Activated CD4-positive, alpha-beta T cell treated with anti-CD3 and anti-CD28 coated beads, Interleukin-2, amount 50 U/mL, for 4 hours (primary cell): ENCODE measurements at places on chromosomes 13 and 19.

DNA sequence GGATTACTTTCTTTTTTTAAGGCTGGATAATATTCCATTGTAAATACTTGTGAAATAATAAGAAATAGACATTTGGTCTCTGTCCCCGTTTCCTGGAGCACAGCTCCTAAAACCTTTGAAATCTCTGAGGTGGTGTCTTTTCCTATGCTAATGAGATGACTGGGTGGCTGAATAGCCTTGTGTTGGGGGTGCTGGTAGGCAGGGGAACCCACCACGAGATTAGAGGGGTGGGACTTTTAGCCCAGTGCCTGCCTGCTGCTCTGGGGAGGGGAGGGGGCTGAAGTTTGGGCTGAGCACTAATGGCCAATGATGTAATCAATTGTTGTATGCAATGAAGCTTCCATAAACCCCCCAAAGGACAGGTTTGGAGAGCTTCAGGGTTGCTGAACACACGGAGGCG is 175.7 kb downstream of the FGF9 start:
- DNase-seq, result no peak

DNA sequence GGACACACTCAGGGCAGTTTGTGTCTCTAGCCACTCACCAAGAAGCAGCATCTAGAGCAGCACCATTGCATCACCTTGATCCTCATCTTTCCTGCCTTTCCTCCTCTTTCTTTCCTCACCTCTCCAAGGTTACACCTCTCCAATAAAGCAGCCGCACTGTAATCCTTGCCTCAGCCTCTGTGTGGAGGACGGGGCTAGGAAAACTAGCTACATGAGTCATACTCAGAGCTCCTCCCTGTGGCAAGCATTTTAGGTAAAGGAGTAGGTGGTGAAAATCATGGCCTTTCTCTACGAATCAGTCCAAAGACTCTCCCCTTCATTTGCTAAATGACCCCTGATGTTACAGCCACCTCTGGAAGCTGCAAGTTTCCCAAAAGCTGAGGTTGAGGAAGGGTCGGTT is 108.9 kb downstream of the DNAJC15 start:
- no peak for DNase-seq

GRCh38 chr19:53041366-53041765 is 3.2 kb upstream of the ERVV-2 start:
- DNase-seq, result no peak

GRCh38 chr19:4709440-4710280 is 14.0 kb downstream of the DPP9 start:
- DNase-seq, result no peak

DNA sequence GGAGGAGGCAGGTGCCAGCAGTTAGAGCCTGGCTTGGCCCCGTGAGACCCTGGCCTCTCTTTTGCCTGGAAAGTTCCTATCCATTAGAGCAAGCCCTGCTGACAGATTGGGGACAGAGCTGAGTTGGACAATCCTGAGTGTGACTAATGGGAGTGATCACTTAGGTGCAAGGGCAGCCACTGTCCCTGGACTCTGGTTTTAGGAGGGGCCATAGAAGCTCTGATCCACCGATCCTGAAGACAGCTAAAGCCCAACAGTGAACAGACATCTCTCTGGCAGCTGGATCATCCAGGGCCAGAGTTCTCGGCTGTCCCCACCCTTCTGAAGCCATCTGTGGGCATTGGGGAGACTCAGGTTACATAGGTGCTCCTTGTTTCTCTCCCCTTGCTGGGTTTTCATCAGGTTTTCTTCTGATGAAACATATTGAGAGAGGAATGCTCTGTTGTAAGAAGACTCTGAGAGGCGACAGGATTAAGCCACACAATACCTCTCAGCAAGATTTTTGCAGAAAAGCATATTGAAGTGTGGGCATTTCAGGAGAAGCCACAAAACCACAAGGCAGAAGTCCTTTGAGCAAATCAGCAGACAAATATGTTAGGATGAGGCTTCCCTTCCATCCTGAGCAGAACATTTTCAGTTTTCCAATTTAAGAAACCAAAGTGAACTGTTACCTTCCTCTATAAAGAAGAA is 288.0 kb upstream of the MAB21L1 start:
- no peak for DNase-seq

- DNase-seq, result no peak
Observed at GRCh38 chr13:29503041-29503837, 92.2 kb downstream of the SLC7A1 start.

GRCh38 chr13:103007427-103007762 is 58.8 kb downstream of the SLC10A2 start:
- no peak for DNase-seq

- no peak for DNase-seq
Observed at GRCh38 chr19:20858861-20859260, 64.2 kb upstream of the ZNF85 start.

DNA sequence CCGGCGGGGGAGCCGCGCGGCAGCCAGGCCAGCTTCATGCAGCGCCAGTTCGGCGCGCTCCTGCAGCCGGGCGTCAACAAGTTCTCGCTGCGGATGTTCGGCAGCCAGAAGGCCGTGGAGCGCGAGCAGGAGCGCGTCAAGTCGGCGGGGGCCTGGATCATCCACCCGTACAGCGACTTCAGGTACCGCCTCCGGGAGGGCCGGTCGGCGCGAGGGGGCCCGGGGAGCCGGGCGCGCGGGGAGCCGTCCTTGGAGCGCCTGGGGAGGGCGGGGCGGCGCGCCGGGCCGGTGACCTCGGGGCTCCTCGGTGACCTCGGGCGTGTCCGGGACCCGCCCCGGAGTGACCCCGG is 690 bp downstream of the HCN2 start:
- DNase-seq, result no peak

DNA sequence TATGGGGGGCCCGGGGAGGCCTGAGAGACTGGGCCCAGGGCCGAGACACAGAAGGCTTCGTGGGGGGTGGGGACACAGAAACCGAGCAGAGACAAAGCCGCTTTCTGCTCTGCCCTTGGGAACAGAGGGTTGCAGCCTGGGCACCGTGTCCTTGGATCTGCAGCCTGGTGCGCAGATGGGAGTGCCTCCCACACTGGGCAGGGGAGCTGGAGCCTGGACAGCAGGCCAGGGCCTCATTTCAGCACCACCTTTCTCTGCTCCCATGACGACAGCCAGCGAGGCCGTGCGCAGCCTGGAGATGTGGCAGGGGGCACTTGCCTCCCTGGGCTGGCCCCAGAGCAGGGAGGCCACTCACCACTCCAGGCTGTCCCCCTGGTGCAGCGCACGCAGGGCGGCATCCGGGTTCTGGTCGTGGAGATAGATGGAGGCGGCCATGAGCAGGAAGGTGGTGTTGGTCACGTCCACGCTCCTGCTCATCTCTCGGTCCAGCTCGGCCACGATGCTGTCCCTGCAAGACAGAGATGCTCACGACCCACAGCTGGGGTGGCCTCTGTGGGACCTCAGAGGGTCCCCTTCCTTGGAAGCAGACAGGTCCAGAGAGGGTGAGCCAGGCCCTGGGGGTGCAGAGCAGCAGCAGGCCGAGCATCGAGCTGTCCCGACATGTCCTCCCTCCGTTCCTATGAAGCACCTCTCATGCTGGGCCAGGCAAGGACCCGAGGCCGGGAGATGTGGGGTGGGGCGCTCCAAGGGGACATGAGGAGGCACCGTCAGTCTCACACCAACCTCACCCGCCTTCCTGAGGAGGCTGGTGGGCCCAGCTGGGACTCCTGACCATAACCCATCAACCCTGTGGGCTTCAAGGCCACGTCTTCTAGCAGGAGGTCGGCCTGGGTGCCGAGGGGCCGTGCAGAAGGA is 10.9 kb upstream of the CERS1 start:
- DNase-seq, result no peak

GRCh38 chr19:39038098-39038497 is 5.7 kb upstream of the FBXO27 start:
- DNase-seq, result no peak

GRCh38 chr19:38729653-38730469 is 14.4 kb downstream of the CAPN12 start:
- DNase-seq, result peak; percentile 76

DNA sequence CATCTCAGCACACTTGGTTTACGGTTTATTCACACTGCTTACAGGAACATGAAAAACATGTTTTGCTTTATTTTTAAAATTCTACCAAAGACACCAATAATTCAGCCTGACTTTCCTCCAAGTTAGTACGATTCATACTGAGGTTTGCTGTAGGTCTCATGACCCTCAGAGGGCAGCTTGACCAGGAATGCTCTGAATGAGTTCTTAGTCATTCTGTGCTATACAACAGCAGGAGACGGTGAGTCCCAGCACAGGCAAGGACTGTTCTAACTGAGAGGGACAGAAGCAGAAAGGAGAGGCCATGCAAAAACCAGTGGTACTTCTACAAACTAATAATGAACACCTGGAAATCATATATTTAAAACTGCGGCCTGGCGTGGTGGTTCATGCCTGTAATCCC is 6.4 kb downstream of the GRTP1 start:
- DNase-seq, result no peak

DNA sequence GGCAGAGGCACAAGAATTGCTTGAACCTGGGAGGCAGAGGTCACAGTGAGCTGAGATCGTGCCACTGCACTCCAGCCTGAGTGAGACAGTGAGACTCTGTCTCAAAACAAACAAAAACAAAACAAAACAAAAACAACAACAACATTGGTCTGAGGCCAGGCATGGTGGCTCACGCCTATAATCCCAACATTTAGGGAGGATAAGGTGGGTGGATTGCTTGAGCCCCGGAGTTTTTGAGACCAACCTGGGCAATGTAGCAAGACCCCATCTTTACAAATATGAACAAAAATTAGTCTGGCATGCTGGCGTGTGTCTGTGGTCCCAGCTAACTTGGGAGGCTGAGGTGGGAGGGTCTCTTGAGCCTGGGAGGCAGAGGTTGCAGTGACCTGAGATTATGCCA is 16.0 kb upstream of the NWD1 start:
- no peak for DNase-seq

DNA sequence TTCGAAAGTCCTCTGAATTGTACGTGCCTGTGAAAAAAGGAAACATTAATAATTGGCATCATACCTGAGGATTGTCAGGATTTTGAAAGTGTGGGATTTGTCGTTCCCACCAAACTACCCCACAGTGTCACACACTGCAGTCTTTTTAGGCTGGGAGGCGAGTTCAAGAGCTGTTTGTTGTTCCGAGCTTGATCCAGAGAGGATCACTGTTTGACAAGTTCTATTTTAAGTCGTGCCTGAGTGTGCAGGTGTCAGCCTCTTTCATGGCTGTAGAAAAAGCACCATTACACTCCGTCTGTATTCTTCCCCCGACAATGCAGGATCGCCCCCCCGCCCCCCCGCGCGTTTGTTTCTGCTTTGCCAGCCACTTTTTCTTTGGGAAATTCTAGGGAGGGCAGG is 635 bp upstream of the NBEA start:
- DNase-seq, result no peak

GRCh38 chr13:30739237-30739528 is 3.8 kb downstream of the ALOX5AP start:
- DNase-seq, result no peak

DNA sequence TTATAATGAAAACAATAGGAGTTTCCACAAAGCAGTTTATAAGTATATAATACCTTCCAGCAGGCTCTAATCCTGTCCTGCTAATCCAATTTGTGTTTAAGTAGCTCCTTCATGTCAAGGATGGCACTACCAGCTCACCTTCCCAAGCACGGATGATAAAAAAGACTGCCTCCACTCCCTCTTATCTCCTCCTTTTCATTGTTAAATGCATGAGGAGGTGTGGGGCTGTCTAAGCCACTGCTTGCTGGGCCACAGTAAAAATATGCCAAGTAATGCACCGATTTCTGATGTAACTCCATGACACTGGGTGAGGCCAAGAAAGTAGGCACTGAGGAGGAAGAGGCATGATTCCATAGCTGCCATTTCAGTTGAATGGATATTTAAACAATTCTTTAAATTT is 193.1 kb downstream of the ZIC5 start:
- DNase-seq, result no peak

GRCh38 chr13:98174307-98174706 is 2.8 kb downstream of the RNF113B start:
- DNase-seq, result no peak

DNA sequence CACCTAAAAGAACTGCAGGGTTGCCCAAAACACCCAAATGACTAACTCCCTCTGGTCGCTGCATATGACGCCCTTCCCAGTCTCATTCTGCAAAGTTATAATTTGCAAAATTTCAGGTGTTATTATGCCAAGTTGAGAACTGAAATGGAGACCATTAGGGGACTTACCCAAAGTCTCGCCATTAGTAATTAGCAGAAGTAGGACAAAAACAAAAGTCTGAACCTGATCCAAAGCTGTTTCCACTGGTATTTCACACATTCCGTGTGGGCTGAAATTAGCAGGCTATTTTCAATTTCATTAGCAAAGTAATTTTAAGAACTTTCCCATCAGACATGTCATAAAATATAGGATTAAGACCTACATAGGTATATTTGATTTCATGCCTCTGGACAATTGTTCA is 6.8 kb downstream of the RUBCNL start:
- DNase-seq, result no peak

GRCh38 chr19:46731007-46731501 is 14.1 kb upstream of the PRKD2 start:
- DNase-seq, result no peak

DNA sequence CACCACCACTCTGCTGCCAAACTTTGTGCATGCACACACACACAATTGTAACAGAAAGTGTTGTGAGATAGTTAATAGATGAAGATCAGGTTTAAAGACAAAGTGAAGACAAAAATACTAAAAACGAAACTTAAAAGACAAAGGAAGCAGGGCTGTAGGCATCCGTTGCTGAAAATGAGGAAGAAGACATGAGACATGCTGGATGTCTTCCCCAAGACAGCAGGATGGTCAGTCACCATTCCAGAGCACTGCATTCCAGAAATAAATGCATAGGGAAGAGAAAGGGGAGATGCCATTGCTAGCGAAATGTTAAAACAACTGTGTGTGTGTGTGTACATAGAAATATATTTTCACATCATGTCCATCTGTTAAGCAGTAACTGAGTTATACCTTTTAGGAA is 520.1 kb downstream of the SUCLA2 start:
- DNase-seq, result no peak

- peak; percentile 90 for DNase-seq
Observed at GRCh38 chr19:20565321-20566018, at the start of gene ZNF737. TSS of gene ZNF737 (minus strand) at chr19:20565781. CDS start at chr19:20565640, 141 bp downstream.

GRCh38 chr13:47256618-47257017 is 359.8 kb upstream of the HTR2A start:
- no peak for DNase-seq

DNA sequence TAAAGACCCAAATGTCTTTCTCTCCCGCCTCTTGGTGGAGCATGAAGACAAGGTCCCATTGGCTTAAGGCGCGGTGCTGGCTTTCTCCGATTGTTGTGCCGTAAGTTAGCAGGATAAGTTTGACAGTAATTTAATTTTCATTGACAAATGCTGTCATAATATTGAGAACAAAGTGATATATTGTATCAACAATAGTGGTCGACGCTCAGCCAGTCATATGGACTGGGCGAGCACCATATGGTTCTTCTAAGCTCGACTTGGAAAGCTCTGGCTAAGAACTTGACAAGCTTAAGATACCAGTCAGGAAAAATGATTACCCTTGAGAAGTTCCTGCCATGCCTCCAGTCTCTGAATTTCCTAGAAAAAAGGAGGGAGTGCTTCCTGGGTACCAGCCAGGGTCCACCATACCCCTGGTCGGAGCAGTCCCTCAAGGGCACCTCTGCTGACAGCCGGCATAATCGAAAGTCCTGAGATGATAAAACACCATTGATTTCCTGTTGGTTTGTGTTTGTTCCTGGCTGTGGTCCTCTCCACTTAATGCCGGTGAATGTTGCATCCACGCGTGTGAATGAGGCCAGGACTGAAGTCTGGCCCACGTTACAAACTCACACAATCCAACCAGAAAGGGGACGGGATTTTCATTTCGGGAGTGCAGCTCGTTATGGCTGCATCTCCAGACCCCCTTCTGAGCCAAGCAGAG is 262.1 kb downstream of the ZNF536 start:
- DNase-seq, result no peak
